NCI-H1930 (cell line): ENCODE measurements at places on chromosomes 2 and 18.

- DNase-seq, result no peak
Observed at GRCh38 chr2:177149155-177149503, 63.5 kb upstream of the HNRNPA3 start.

- no peak for DNase-seq
Observed at GRCh38 chr2:203105996-203106395, 91.3 kb downstream of the NBEAL1 start.

DNA sequence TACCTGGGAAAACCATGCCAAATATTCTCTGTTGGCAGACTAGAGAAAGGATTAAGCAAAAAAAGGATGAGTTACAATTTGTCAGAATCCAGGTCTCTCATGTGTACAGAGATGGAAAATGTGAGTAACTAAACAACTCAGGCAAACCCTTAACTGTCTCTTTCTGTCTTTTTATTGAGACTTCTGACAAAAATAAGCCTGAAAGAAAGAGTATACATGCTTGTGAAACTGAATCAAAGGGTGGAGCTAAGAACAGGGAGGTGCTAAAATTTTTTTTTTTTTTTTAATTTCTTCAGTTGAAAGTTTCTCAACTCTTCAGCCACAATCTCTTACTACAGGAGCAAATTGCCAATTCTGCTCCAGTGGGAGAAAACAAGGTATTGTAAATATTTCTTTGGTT is at the start of gene SERPINB10:
Gene SERPINB10 (plus strand): TSS at position 295 of the 400 bp plus-strand sequence. CDS start 7,553 bp downstream, outside the sequence.
- DNase-seq, result no peak

- DNase-seq, result no peak
Observed at GRCh38 chr2:37600735-37601134, 70.7 kb downstream of the CDC42EP3 start.

- no peak for DNase-seq
Observed at GRCh38 chr2:28336264-28336980, 56.2 kb upstream of the FOSL2 start.

- DNase-seq, result no peak
Observed at GRCh38 chr2:241620419-241620769, 16.6 kb downstream of the THAP4 start.

GRCh38 chr2:231533777-231534125 is 3.5 kb upstream of the NMUR1 start:
- no peak for DNase-seq

DNA sequence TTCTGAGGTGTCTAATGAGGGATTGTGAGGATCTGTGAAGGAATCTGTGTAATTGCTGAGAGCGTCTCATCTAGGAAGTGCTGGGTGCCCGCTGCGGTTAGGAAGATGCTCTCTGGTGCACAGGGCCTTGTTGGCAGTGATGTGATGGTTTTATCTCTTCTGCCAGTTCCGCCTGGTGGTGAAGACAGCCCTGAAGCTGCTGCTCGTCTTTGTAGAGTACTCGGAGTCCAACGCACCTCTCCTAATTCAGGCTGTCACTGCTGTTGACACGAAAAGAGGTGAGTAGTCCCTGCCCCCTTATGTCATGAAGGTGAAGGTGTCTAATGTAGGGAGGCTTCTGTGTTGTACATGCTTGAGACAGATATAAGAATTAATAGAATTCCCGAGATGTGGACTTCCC is 234.2 kb downstream of the TPGS2 start:
- no peak for DNase-seq

GRCh38 chr18:43651057-43651456 is 373.8 kb upstream of the SYT4 start:
- DNase-seq, result no peak

DNA sequence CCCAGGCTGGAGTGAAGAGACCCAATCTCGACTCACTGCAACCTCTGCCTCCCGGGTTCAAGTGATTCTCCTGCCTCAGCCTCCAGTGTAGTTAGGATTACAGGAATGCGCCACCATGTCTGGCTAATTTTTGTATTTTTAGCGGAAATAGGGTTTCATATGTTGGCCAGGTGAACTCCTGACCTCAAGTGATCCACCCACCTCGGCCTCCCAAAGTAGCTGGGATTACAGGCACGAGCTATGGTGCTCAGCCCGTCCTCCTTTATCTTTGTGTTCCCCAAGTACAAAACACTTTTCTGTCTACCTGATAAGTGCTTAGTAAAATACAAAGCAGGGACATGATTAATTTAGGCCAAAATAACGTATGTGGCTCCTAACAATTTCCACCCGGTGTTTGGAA is 91.2 kb upstream of the STK17B start:
- DNase-seq, result no peak

GRCh38 chr18:35393716-35394115 is 16.6 kb upstream of the ZNF396 start:
- DNase-seq, result no peak

DNA sequence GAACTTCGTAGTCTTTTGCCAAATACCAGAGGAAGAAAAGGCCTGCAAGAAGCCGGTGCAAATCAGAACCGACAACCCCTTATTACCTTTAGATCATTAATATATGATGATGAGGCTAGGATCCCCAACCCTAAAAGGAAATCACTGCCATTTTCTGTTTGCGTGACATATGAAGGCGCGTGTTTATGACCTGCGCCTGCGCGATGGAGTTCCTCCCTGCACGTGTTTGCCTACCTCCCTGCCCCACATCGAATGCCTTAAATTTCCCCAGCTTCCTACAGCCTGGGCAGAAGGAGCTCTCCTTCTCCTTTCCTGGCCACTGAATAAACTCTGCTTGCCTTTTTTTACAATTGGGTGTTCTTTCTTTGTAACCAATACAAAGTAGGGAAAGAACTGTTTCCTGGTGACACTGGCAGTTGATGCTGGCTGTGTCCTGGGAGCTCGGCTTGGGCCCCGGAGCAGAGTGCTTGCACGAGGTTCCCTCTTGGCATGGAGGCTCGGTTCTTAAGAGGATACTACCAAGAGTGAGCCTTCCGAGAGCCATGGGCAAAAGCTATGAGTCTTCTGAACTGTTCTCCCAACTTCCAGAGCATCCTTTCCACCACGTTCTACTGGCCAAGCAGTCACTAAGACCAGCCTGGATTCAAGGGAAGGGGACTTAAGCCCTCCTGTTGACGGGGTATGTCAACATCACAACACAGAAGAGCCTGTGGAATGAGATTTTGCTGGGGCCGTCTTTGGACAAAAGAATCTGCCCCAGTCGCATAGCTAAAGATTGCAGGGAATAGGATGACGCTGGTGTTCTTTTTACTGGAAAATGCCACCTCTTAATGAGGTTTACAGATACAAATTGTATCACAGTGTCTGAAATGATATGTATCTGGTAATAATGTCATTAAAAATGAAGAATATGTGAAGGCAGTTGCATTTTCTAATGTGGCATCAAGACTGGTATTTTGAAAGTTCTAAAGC is 179.8 kb downstream of the SH3BP4 start:
- DNase-seq, result no peak

DNA sequence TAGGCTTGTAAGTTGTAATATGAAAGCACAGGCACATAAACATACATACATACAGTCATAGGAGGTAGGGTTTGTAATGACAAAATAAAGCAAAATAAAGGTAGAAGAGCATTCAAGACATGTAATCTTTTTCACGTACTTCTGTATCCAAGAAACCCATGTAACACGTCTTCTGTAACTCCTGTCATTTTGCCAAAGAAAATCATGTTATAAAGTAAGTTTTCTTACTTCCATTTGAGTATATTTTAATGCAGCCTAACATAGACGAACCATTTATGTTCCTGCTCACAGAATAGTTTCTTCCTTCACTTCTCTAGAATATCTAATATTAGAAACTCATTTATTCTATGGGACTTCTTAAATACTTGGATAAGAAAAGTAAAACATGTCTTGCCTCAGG is 1884.0 kb upstream of the CELF4 start:
- no peak for DNase-seq

GRCh38 chr2:186721956-186722355 is 28.1 kb downstream of the FAM171B start:
- DNase-seq, result no peak

DNA sequence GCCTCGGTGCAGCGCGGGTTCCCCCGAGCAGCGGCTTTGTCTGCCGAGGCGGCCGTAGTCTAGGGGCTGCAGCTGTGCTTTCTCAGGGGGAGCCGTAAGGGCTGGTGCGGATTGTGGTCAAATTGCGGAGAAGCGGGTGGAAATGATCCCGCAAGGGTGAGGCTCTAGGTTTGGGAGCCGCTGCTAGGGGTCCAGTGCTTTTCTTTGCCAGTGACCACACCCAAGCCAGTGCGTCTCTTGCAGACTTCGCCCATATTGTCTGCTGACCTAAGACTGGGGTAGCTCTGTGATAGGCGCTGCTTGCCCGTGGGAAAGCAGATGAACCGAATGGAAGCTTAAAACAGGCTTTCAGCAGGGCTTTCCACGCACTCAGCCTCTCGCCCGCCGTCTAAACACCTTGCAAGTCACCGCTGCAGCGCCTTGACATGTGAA is 2.1 kb downstream of the DPYSL5 start:
- no peak for DNase-seq

DNA sequence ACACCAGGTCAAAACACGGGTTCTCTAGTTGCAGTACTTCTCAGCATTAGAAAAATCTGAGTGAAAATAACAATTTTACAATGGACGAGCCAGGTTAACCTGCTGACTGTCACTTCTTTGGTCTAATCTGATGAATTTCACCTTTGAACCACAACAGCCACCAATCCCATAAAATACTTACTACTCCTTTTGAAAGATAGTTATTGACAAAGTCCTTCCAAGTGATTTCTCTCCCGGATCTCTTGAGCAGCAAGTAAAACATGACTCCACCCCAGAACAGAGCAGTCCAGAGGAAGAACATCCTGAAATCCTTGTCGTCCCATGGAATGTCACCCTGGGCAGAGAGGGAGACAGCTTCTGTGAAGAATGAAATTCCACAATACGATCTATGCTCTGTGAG is 10.2 kb downstream of the AFG3L2 start:
- DNase-seq, result no peak

GRCh38 chr2:43415592-43415991 is 180.2 kb downstream of the THADA start:
- DNase-seq, result no peak

DNA sequence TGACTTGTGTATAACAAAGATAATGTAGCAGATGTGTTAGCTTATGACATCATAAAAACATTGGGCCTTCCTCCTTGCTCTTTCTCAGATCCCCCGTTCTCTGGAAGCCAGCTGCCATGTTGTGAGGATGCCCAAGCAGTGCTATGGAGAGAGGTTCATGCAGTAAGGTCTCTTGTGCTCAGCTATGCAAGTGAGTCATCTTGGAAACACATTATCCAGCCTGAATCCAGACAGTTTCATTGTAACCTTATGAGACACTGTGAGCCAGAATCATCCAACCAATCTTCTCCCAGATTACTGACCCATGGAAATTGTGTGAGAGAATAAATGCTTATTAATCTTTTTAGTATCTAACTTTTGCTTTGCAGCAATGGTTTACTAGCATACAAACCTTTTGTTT is 60.8 kb downstream of the ST6GAL2 start:
- no peak for DNase-seq

DNA sequence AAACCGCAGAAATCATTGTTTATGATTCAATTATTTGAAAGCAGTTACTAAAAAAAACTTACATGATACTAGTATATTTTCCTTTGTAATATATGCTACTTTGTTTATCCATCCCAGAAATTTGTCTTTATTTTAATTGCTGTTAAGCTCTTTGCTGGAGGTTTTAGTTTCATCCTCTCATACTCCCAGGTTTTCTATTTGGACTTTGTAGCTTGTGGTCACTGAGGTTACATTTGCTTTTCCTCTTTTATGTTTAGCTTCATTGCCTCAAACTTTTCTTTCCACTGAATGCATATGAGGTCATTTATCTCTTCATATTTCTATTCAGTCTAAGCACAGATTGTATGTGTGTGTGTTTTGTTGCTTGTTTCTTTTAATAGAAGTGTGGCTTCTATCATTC is 89.9 kb downstream of the ERBB4 start:
- no peak for DNase-seq

GRCh38 chr2:126600742-126601141 is 55.2 kb upstream of the GYPC start:
- DNase-seq, result no peak
